NCI-H82 (cell line): ENCODE measurements at places on chromosomes 7 and 10.

GRCh38 chr10:126021833-126022500, 125.6 kb downstream of the FANK1 start:
- peak; percentile 70 for DNase-seq

- peak; percentile 88 for DNase-seq
Measured at GRCh38 chr7:45576249-45576929, 2.2 kb downstream of the ADCY1 start.

DNA sequence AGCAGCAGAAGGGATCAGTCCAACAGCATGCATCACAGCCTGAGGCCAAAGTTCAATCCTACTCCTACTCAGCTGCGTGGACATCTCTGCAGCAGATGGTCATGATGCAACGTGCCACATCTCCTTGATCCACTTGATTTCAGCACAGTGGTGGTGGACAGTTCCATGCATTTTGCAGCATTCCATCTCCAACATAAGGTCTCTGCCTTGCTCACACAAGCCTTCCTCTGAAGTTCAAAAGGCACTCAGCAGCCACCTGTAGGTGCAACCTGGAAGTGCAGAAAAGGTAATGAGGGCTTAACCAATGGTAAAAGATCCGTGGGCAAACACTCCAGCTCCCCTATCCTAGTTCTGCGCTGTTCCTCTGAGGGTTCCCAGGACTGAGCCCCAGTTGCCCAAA, 57.5 kb upstream of the CHCHD3 start:
- DNase-seq: peak; percentile 21

GRCh38 chr7:27199849-27200760, at the start of gene HOXA13:
Gene HOXA13 (minus strand): TSS chr7:27200091. CDS start chr7:27200077, 14 bp downstream.
- DNase-seq: peak; percentile 93

GRCh38 chr10:20888620-20889330, 8.3 kb downstream of the NEBL start:
- no peak for DNase-seq

DNA sequence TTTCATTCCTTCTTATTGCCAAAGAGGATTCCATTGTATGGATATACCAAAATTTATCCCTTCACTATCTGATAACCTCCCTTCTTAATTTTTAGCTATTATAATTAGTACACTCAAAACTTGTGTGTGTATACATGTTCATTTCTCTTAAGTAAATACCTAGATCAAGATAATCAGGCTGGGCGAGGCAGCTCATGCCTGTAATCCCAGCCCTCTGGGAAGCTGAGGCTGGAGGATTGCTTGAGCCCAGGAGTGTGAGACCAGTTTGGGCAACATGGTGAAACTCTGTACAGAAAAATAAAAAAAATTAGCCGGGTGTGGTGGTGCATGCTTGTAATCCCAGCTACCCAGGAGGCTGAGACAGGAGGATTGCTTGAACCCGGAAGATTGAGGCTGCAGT, 15.8 kb upstream of the ACHE start:
- no peak for DNase-seq
